WTC11 (cell line): ENCODE measurements at places on chromosomes 16 and 17.

DNA sequence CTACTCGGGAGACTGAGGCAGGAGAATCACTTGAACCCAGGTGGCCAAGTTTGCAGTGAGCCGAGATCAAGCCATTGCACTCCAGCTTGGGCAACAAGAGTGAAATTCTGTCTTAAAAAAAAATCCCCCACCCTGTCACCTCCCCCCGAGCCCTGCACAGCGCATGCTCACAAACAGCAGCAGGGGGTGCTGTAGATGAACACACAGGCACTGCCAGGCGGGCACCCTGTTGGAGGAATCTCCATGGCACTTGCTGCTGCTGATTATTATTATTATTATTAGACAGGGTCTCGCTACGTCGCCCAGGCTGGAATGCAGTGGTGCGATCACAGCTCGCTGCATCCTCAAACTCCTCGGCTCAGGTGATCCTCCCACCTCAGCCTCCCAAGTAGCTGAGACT lies 24.6 kb downstream of the FZD2 start:
- no peak for DNase-seq

- no peak for DNase-seq
These were observed 66.5 kb downstream of the RBFOX3 start for GRCh38 chr17:79544142-79544914.

- DNase-seq, result peak; percentile 91
These were observed at the start of the genes SGSH and SLC26A11 for GRCh38 chr17:80220054-80220735. Gene SGSH (minus strand): TSS chr17:80220333. CDS start chr17:80220313, 20 bp downstream. Gene SLC26A11 (plus strand): TSS chr17:80220427. CDS start chr17:80221561, 1,134 bp downstream.

DNA sequence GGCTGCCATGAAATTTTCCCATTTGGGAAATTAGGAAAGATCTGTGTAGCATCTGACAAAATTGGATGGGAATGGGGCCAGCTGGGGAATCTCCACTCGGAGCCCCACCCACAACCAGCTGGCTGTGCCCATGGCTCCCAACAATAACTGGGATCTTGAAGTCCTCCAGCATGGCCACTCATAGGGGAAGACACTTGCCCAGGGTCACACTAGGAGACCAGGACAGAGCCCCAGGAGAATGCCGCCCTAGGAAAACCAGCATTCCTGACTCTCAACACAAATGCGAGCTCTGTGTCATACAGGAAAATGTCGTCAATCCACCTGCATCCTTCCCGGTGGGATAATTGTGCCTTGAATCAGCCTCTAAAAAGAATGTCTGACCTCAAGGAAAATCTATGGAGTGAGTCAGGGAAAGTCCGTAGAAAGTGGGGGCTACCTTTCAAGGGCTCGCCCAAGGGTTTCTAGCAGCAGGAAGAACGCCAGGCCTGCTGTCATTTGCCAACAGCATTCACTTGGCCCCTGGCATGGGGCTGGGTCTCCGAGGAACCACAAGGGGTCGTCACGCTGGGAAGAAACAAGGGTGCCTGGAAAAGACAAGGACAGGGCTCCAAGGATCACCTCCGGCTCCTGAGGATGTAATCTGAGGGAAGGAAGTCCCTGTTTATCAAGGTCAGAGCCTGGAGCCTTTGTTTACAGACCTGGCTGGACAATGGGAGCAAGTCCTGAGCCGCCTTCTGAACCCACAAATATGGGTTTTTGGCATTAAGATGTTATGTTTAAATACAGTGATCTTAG lies 15.9 kb downstream of the CDH5 start:
- peak; percentile 16 for DNase-seq

GRCh38 chr17:75843577-75844529 lies at the start of gene UNC13D:
Gene UNC13D (minus strand): TSS chr17:75844404. CDS start chr17:75844337, 67 bp downstream.
- no peak for DNase-seq

DNA sequence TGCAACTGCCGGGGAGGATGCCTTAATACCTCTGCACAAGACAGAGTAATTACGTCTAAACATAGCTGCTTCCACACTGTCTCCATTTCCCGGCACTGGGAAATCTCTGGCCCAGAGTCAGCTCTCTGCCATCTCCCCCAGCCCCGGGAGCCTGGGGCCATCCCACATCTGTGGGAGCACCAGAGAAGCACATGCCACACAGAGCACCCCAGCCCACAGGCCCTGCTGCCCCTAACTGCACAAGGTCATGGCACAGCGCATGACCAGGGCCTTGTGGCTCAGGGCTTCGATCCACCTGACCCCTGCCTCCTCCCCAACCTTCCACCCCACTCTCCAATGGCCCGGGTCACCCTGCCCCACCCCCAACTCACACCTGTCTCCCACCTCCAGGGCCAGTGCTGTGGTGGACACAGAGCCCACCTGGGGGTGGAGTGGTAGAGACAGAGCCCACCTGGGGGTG lies 36.6 kb upstream of the RBFOX3 start:
- no peak for DNase-seq

- DNase-seq, result no peak
These were observed 32.0 kb downstream of the PTRH2 start for GRCh38 chr17:59675231-59675630.

- peak; percentile 68 for DNase-seq
These were observed 159.4 kb upstream of the ZNF267 start for GRCh38 chr16:31713945-31714902.

DNA sequence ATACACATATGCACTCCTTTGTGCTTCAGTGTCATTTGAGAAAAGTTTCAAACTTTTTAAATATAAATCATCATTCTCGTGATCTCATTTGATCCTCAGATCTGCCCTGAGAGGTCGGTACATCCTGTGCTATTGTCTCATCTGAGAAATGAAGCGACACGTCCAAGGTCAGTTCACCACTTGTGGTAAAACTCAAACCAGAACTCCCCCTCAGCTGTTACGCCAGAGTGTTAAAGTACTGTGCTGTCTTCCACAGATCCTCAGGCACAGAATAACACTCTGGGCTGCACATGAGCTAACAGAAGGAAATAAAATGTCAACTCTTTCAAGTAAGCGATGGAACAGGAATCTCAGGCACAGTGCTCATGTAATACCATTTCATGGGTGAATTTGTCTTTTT lies 31.4 kb downstream of the ANKFN1 start:
- no peak for DNase-seq

DNA sequence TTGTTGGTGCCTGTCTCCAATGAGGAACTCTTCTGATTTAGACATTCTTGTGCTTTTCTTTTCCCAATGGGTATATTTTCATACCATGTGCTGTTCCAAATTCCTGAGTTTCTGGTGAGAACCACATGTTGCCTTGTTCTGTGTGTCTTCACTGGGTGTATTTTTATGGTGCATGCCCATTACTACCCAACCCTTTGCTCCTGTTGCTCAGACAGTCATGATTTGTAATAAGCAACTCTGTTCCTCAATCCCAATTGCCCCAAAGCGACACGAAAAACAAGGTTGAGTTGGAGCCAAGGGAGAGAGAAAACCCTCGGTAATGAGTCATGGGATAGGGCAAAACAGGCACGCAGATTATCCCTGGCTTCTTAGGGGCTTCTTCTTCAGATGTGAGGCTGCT lies 101.8 kb downstream of the ABCA8 start:
- DNase-seq, result no peak

- no peak for DNase-seq
These were observed 172.5 kb downstream of the HS3ST3A1 start for GRCh38 chr17:13429201-13429600.

DNA sequence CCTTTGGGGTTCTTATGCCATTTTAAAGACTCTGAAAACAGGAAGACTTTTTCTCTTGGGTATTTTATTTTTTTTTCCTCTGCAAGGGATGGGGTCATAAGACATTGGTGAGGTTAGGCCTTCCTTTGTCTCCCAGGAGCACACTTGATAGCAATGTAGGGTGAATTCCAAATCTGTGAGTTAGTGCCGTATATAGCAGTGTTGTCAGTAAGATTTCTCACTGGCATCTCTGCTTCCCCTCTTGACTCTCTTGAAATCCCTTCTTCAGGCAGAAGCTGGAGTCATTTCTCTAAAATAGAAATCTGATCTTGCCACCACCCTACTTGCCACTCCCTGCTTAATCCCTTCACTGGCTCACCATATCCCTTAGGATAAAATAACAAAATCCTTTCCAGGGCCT lies 529.7 kb downstream of the WWOX start:
- no peak for DNase-seq

GRCh38 chr17:63848834-63849689 lies 6.6 kb upstream of the SMARCD2 start:
- peak; percentile 97 for DNase-seq

DNA sequence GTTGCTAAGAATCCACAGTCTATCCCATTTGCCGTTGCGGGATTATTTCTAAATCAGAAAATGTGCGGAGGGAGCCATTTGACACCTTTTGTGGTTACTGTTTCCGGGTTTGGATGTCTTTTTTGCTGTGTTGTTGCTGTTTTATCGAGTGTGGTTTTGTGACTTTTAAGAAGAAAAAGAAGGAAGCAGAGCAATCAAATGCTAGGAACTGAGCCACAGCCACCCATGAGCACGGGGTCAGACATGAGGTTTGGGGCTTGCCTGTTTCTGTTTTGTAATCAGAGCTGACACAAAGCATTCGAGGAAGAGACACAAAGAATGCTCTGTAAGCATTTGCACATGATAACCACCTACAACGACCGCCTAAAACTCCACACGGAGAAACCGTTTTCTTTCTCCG lies 53.1 kb upstream of the CHMP6 start:
- no peak for DNase-seq

DNA sequence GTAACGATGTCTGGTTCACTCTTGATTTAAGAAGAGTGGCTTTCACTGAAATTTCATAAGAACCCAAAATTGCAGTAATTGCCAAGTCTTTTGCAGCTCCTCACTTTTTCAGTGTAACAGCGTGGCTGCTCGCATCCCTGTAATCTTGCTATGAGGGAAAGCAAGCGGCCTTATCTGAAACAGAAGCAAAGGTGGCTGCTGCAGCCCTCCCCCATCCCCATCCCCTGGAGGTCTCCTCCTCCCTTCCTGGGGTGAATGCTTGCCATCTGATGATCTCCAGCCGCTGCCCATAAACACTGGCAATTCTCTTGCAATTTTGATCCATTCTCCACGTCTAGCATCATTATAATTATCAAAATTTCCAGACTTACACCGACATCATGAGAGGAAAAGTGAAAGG lies 182.5 kb upstream of the ASIC2 start:
- DNase-seq, result no peak

DNA sequence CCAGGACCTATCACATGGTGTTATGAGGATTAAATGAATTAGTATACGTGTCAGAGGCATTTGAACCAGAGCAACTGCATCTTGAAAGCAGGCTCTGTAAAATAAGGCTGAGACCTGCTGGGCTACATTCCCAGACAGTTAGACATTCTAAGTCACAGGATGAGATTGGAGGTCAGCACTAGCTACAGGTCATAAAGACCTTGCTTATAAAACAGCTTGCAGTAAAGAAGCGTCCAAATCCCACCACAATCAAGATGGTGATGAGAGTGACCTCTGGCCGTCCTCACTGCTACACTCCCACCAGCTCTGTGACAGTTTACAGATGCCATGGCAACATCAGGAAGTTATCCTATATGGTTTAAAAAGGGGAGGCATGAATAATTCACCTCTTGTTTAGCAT lies 71.8 kb downstream of the IRF8 start:
- no peak for DNase-seq

DNA sequence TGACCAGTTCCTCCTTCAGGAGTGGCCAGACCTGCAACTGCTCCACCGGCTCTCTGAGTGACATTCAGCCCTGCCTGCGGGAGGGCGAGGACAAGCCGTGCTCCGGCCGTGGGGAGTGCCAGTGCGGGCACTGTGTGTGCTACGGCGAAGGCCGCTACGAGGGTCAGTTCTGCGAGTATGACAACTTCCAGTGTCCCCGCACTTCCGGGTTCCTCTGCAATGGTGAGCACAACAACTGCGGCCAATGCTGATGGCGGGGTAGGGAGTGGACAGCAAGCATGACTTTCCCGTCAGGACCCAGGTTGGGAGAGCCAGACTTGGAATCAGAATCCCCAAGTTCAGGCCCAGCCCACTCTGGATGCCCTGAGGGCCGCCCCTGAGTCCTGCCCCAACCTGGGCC lies 12.2 kb downstream of the ITGB4 start:
- DNase-seq, result no peak

GRCh38 chr16:66918803-66919568 lies at the start of gene CDH16:
Gene CDH16 (minus strand): TSS chr16:66918885. CDS start chr16:66918065, 820 bp downstream.
- DNase-seq, result no peak

GRCh38 chr17:45584092-45585036 lies 93.8 kb upstream of the PLEKHM1 start:
- peak; percentile 72 for DNase-seq

DNA sequence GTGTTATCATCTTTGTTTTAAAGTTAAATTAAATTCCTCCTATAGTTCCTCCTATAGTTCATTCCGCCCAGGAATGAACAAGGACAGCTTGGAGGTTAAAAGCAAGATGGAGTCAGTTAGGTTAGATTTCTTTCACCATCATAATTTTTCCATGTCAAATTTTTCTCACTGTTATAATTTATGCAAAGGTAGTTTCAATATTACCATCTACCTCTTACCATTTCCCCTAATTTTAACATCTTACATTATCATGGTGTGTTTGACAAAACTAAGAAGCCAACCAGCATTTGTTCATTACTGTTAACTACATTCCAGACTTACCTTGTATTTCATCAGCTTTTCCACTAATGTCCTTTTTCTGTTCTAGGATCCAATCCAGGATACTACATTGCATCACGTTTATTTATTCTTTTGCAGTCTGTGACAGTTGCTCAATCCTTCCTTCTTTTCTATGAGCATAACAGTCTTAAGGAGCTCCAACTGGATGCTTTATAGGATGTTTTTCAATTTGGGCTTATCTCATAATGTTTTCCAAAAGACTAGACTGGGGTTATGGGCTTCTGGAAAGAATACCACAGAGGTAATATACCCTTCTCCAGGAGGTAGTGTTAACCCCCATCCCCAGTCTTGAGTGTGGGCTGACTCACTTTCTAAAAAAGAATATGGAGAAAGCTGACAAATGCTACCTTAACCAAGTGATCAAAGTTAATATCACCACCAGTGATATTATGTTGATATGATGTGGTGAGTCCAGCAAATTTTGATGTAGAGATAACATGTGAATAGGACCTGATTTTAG lies 158.5 kb downstream of the PPM1E start:
- no peak for DNase-seq

DNA sequence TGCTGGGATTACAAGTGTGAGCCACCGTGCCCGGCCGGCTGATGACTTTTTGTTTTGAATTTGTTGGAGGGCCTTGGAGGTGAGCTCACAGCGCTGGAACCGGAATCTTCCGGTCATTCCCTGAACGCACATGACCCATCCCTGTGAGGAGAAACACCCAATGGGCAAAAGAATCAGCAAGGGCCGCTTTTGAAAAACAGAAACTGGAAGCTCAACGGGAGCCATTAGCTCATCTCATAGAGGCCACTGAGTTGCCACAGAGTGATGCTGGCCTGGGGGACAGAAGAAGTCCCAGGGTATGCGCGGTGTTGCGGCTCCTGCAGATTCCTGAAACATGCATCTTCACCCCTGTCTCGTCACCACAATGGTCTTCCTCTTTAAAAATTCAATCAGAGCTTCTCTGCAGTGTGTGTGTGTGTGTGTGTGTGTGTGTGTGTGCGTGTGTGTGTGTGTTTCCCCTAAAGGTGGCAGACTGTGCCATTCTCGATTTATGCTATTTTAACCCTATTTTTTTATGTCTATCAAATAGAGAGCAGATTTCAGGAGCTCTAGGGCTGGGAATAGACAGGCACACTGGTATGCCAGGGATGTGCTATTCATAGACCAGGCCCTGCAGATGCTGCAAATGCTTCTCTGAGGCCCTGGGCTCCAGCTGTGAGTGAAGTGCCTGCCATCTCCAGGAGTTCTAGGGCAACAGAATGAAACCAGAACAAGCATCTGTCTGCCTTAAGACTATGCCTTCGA lies 68.3 kb downstream of the MARCHF10 start:
- DNase-seq, result peak; percentile 42

- DNase-seq, result peak; percentile 26
These were observed 6.3 kb upstream of the USP31 start for GRCh38 chr16:23155445-23156049.

GRCh38 chr17:80036715-80037477 lies 454 bp downstream of the CCDC40 start:
- peak; percentile 69 for DNase-seq
